Epithelial cell of esophagus (primary cell): ENCODE measurements at places on chromosomes 1 and 21.

GRCh38 chr21:35227786-35228185 is 178.7 kb upstream of the RUNX1 start:
- no peak for DNase-seq

DNA sequence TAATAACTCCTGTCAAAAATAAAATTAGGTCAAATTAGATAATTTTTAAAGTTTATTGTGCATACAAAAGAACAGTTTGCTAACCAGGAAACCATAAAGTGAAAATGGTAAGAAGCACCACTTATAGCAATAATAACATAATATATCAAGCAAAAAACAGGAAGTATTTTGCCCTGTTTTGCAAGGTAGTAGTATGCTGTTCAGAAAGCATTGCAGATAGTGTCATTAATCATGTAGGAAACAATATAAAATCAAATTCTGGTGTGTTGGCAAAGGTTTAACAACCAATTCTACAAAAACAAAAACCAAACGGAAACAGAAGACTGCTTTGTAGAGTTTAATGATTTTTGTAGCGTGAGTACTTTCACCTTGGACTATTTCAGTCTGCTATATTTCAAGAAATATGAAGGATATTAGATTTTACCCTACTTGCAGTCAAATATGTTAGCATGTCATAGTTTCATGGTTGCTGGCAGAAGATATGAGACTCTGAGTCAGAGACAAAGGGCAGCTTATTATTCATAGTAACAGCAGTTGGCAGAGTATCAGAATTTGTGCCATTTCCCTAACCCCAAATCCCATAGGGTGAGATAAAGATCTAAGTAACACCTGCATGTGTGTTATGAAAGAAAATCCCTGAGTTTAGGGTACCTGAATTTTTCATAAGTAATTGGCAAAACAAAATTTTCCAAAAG is 729.0 kb upstream of the BRINP3 start:
- DNase-seq = peak; percentile 56

- peak; percentile 12 for DNase-seq
Observed at GRCh38 chr1:41902159-41902577, 16.6 kb downstream of the HIVEP3 start.

DNA sequence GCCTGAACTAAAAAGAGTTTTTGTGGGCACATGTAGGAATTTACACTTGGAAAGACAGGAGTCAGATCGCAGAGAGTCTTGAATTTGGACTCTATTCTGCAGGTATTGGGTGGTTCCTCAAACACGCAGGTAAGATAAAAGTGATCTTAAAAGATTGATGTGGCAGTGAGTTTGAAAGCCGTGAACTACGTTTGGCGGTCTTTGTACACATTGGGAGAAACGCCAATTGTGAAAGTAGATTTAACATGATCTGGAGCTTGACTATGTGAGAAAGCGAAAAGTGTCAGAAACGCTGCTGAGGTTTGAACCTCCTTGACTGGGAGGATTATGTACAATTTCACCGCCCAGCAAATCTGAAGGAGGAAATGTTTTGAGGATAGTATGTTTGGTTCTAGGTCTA is 1.5 kb upstream of the PPP2R5A start:
- no peak for DNase-seq

DNA sequence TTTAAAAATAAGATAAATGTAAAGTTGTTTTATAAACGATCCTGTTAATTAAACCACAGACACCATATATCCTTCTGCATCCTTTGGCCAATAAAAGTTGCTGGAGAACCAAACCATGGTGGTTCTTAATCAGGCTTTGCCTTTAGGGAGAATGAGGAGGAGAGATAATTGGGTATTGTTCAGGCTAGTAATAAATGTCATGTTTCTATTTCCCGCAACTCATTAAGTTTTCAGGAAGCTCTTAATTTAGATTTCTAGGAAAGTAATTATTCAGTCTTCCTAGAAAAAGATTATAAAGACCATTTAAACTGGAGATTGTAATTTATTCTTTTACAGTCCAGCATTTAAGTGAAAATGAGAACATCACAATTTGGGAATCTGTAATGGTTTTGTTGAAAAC is 34.5 kb downstream of the RAB4A start:
- no peak for DNase-seq

DNA sequence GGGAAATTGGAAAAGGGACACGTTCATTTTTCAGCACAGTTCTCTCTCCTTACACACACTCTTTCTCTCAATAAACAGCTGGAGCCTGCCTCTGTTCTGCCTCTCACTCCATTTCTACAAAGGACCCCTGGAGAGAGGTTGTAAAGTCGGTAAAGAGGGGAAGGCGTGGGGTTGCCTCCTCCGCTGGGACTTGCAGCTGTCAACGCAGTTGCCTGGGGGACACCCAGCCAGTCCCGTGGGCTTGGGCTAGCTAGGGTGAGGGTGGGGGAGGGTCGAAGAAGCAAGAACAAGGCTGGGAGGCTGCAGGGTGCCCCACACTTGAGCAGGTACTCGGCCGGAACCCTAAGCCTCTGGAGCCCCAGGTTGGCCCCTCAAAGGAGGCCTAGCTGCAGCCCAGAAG is 27.6 kb downstream of the C1orf216 start:
- no peak for DNase-seq

GRCh38 chr1:175131095-175131494 is 61.5 kb downstream of the KIAA0040 start:
- no peak for DNase-seq
